ENCODE measurements at places on chromosomes 16 and 17.

DNA sequence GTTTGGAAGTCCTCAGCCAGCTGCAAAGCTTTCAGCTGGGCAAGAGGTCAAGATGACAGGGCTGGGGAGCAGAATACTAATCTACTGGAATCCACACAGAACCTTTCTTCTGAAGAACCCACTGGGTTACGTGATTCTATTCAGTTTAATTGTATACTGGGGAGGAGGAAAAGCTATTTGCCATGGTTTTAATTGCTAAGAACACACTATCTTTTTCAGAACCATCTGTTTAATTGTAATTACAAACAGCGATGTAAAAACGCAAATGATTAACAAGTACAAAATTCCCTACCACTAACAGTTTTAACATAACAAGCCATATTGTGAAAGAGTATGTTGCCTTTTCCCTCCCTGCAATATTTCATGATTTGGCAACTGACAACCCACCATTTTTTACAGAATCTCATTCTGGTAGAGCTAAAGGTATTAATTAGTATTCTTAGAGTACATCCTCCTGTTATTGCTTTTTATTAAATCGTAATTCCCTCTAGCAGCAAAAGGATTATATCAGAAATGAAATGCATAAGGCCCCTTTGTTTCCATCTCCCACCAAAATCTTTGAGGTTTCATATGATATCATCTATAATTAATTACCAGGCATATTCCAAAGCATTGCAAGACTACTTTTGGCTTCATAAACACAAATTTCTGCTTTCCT is 12.1 kb downstream of the HYDIN start:
- no peak for DNase-seq

GRCh38 chr16:2485811-2486507 is 11.0 kb downstream of the TBC1D24 start:
- no peak for DNase-seq

DNA sequence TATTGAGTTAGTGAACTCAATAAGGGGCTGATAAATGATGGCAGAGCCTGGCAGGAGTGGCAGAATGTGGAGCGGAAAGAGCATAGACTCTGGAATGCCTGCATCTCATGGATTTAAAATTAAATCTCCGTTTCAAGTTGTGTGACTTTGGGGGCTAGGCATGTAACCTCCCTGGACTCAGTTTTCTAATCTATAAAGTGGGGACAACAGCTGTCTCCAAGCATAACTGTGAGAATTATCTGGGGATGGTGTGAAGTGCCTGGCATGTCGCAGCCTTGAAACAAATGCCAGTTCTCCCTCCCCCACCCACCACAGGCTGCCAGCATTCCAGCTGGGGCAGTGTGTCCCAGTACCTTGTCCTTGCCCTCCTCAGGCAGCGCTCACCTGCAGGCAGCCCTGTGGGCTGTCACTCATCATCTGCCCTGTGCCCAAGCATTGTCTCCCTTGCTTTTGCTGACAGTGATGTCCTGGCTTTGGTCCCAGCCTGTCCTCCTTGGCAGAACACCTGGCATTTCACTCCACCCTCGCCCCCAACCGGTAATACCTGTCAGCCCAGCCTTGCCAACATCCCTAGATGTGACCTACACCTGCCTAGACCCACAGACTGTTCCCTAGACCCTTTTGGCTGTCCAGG is 129.6 kb downstream of the MRM1 start:
- DNase-seq: no peak

DNA sequence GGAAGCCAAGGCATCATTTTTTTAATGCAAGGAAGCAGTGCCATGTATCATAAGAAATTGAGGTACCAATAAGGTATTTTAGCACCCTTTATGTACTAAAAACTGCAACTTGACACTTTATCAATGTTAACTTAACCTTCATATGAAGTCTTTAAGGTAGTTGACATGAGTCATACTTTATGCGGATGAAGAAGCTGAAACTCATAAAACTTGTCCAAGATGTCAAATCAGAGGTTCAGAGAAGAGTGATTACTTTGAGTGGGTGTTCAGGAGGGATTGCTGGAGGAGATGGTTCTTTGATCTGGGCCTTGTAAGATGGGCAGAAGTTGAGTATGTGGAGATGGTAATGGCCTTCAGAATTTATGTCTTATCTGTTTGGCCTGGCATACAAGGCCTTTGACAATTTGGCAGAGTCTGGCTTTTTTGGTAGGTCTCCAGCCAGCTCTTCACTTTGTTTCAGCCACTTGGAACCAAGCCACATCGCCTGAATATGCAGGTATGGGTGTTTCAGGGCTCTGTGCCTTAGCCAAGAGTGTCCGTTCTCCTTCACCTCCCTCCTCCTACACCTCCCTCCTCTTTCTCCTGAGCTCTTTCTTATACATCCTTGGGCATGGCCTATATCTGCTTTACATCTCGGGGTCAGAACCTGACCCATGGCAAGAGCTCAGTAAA is 23.7 kb downstream of the YPEL2 start:
- DNase-seq: no peak

- no peak for DNase-seq
Observed at GRCh38 chr17:61280338-61280737, 119.3 kb upstream of the TBX2 start.

GRCh38 chr16:405548-406506 is 4.1 kb downstream of the DECR2 start:
- no peak for DNase-seq

DNA sequence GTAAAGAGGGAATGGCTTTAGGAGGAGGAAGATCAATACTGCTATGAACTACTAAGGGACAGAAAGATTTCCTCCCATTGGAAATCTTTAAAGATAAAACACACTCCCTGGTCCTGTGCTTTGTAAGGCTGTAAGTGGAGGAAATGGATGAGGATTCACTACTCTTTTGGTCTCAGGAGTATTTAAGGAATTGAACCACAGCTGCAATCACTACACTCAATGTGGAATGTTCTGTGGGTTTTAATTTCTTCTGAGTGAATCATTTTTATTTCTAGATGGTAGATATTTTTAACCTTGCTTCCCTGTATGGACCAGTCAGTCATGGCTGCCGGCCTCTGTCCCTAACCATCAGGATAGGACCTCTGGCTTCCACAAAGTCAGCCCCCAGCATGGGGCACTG is 65.6 kb downstream of the SDR42E1 start:
- peak; percentile 78 for DNase-seq

GRCh38 chr16:4240624-4241023 is 1.3 kb downstream of the SRL start:
- DNase-seq: no peak

DNA sequence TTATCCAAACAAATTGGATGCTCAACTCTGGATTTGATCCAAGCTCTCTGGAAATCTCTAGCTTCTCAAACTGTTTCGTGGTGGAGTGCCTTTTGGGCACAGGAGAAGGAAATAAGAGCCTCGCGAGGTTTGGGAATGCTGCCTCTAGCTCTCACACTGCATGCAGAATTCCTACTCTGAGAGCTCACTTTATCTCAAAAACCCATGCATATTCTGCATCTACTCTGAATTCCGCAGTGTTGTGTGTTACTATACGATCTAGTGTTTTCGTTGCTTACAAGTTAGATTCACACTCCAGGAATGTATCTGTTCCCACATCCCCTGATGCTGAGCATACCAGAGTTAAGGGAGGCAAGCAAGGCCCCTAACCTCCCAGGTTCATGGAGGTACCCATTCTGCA is 462.7 kb downstream of the WWOX start:
- peak; percentile 37 for DNase-seq

DNA sequence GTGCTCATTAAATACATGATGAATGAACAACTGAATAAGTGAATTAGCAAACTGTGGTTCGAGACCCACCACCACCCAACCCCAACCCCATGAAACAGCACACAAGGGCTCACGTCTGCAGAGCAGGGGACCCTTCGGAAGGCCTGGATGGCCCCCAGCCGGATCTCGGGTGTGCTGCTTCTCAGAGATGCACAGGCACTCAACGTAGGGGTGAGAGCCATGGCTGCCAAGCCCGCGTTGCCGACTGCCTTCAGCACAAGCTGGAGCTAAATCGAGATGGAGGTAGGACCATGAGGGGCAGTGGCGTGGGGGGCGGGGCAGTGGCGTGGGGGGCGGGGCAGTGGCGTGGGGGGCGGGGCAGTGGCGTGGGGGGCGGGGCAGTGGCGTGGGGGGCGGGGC is 93.2 kb downstream of the LITAF start:
- no peak for DNase-seq

- DNase-seq: peak; percentile 57
Observed at GRCh38 chr17:8151641-8152111, 528 bp downstream of the PER1 start.

- no peak for DNase-seq
Observed at GRCh38 chr16:50434872-50435478, 66.2 kb upstream of the BRD7 start.

GRCh38 chr17:44001461-44001920 is 2.9 kb upstream of the NAGS start:
- DNase-seq: no peak

- no peak for DNase-seq
Observed at GRCh38 chr16:84885342-84885910, 65.6 kb downstream of the CRISPLD2 start.

- peak; percentile 55 for DNase-seq
Observed at GRCh38 chr16:58843675-58844074, 109.6 kb upstream of the GOT2 start.

GRCh38 chr17:78132767-78133178 is 2.2 kb downstream of the TMC8 start:
- DNase-seq: no peak

DNA sequence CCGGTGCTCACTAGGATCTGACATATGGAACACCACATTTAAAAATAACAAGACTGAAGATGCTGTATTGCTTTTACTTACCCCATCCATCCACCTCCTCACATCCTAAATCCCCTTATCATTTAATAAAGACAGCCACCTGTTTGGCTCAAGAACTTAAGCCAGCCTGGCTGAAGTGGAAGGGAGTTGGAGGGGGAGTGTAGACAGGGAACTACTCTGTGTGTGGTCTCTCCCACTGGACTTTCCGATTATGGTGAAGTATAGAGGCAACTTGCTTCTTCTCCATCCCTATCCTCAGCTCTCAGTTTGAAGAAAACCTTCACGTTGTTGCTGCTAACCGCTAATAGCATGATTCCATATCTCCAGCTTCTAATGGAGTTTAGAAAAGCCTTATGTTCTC is 313.4 kb downstream of the CDH11 start:
- DNase-seq: no peak

DNA sequence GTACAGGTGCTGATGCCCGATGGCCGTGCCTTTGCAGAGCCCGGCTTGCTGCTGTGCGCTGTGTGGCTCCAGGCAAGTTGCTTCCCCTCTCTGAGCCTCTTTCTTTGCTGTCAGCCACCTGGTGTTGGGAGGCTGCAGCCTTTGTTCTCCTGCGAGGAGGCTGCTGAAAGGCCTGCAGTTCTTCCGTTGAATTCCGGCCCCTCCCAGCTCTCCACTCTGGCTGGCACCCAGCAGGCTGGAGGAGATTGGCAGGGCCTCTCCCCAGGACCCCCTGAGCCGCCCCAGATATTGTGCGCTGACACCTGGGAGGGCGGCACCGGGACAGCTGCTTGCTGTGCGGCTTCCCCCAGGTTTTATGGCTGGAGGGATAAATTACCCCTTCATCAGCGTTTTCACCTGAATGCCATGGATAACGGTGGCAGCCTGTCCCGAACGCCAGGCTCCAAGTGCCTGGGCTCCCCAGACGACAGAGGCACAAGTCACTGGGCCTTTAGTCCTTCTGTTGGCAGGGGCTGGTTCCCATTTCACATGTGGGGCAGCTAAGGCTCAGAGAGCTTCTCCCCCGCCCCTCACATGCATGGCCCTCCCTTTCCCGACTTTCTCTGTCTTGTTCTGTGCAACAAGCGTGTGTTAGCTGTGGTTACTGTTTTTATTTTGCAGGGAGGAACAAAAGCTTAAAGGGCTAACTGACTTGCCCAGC is 35.1 kb upstream of the GSE1 start:
- DNase-seq: no peak

DNA sequence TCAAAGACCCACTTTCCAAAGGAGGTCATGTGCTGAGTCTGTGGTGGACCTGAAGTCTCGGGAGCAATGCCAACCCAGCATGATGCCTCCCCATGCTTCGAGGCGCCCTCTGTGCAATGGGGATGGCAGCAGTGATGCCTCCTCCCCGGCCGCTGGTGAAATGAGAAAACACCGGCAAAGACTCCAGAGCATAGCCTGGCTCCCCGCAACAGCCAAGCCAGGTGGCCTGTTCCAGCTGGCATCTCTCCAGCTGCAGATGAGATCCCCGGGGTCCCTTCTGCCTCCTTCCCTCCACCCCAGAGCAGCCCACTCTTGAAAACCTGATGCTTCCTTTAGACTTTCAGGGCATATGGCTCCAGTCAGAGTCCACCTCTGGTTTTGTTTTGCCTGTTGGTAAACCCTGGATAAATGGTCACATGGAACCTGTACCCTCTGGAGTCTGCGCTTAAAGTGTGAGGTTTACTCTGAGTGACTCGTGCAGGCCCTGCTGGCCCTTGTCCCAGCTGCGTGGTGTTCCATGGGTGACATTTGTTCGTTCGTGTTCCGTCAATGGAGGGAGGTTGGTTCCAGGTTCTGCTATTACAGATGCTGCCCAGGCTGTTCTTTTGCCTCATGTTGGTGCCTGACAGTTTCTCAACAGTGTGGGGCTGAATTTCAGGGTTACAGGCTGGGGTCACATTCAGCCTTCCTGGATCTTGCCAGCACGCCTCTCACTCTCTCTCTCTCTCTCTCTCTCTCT is 181.8 kb upstream of the CIBAR2 start:
- DNase-seq: no peak

DNA sequence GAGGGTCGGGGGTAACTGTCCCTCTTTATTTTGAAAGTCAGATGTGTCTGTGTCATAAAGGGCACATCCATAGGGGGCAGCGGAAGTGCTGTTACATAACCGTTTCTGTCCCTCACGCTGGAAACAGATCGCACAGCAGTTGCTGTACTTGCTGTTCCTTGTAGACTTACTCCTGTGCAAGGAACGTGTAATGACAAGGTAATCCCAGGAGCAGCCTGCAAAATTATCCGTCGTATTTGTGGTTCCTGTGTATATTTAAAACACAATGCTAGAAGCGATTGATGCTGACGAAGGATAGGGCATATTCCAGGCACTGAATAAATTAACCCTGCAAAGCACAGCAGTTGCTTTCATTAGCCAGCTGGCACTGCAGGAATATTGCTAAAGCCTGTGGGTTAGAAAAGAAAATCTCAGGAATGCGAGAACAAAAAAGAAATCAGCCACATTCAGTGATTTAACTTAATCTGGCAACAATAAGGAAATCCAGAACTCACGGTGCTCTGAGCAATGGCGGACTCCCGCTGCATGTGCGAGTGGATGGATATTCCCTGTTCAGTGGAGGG is 76.2 kb downstream of the SPECC1 start:
- DNase-seq: no peak

GRCh38 chr17:16214190-16215001 is 938 bp downstream of the NCOR1 start:
- DNase-seq: peak; percentile 16

DNA sequence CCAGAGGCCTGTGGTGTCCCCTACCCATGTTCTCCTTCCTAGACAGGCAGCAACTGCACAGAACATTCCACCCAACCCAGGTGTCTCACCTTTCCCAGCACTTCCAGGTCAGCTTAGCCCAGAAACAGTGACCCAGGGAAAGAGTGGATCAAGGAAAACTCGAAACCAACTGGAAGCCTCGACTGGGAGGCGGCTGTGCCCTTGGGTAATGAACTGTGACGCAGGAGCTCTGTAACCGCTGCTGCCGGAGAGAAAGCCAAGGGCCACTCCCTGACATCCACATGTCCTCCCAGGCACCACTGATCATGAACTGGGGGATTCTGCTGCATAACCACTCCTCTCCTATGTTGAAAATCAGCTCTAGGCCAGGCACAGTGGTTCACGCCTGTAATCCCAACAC is 34.4 kb downstream of the WDR59 start:
- DNase-seq: no peak
